ENCODE measurements at places on chromosomes 2 and 18.

GRCh38 chr2:70888923-70889715, 46.6 kb upstream of the ATP6V1B1 start:
- no peak for DNase-seq

GRCh38 chr2:51859260-51859659, 827.3 kb upstream of the NRXN1 start:
- DNase-seq: no peak

GRCh38 chr18:53153281-53153680, 813.3 kb downstream of the DCC start:
- DNase-seq: no peak

DNA sequence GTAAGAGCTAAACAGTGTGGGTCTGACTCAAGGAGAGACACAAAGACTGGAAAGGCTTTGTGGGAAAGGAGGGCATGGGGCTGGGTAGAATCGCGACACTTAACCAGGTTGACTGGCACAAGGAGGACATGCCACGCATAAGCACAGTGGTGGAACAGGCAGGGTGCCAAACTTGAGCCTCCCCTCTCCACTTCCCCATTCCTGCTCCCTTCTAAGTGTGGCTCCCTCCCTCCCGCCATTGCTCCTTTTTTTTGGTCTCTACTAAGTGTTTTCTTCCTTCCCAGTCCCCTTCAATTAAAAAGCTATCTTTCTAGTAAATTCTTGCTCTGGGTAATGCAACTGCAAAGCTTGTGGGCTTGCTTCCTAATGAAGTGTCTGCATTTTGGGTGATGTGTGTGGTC, 40.3 kb upstream of the ZFP36L2 start:
- no peak for DNase-seq

DNA sequence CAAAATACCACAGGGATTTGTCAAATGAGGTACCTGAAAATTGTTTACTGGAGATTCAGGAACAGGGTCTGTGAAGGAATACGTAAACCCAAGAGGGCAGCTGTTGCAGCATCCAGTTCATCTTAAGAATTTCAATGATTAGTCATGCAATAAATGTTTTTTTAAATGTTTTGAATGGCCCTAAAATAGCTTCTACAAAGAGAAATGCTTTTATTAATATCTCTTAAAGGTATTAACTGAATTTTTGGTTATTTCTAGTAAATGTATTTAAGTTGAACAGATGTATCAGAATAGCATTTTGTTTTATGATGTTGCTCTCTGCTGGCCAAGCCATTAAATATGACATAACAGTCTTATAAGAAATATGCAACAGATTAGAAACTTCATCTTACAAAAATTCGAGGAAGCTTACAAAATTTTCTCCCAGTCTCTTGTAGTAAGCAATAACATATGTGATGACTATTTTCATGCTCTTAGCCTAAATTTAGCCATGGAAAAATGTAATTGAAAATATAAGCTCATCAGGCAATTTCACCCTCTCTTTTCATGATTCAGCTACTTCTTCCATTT, 863.9 kb downstream of the SUCLG1 start:
- peak; percentile 89 for DNase-seq

DNA sequence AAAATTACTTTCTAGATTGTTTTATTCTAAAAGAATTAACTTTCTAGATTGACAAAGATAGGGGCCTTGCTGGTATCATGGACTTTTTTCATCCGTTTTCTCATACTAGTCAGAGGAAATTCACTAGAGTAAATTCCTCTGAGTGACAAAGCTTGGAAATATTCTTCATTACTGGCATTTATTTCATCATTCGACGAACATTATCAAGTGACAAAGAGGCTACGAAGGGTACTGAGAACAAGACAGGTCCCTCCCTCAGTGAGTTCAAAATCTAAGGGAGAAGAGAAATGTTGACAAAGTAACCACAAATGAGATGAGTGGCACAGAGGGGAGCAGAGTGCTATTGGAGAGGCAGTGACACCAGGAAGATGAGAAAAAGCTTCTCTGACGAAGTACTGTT, 4.3 kb downstream of the EPG5 start:
- DNase-seq: no peak

Measured in fibroblast of skin of left quadriceps (primary cell).